Kidney (tissue), 22 donors: ENCODE measurements at places on chromosomes 12 and 14.

- no peak for DNase-seq
Measured at GRCh38 chr12:106750524-106750923, 24.0 kb upstream of the RIC8B start.

GRCh38 chr12:88604646-88605045, 24.4 kb upstream of the KITLG start:
- no peak for DNase-seq

- DNase-seq: no peak
Measured at GRCh38 chr12:116399055-116399454, 121.6 kb upstream of the MED13L start.

- DNase-seq: no peak
Measured at GRCh38 chr14:30223385-30223785, 295.7 kb upstream of the PRKD1 start.

- no peak for DNase-seq
Measured at GRCh38 chr12:65561798-65562382, 262.4 kb upstream of the HMGA2 start.

DNA sequence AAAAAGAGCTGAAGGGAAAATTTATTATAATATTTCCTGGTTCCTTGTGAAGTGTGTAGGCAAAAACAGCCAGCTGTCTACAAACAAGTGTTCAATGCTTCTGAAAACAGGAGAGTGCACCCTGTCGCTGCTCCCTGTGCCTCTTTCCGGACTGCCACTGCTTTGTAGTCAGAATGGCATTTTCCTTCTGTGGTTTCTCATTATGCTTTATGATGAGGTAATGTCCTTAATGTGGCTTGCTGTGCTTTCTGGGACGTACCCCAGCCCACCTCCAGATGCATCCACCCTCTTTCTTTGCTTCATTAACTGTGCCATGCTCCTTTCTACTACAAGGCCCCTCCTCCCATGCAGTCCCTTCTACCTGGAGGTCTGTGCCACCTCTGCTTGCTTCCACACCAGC, 148.1 kb downstream of the SYT1 start:
- no peak for DNase-seq

GRCh38 chr14:100747021-100747586, 20.4 kb downstream of the DLK1 start:
- DNase-seq: no peak
